ENCODE measurements at places on chromosomes 2 and 18.

- no peak for DNase-seq
These were observed 211.0 kb downstream of the NEDD4L start for GRCh38 chr18:58254873-58255511.

GRCh38 chr2:219987830-219988229, 360.4 kb downstream of the SLC4A3 start:
- DNase-seq = peak; percentile 46

DNA sequence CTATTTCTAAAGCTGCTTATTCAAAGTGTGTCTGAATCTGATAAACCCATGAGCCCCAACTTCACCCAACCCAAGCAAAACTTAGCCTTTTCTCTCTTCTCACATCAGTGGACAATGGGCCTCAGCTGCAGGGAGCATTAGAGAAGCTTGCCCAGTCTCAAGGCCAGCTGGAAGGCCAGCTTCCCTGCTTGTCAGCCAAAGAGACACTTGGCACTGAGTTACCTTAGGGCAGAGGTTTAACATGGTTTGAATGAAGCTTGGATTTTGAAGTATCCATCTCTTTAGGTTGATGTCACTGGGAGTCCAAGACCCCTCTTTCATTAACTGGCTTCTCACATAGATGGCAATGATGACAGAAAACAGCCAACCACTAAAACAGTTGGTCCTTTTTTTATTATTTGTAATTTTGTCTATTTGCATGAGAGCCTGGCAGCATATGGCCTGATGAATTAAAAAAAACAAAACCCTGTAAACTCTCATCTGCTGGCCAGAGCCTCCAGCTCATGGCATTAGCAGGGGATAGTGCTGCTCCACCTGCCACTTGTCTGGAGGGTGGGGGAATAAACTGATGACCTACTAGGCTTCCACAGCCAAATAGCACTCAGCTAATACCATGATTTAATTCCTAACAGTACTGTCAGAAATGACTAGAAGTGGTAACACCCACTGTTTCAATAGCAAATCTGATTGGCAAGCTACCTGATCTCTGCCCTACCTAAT, 137.0 kb downstream of the UBE2E3 start:
- no peak for DNase-seq

DNA sequence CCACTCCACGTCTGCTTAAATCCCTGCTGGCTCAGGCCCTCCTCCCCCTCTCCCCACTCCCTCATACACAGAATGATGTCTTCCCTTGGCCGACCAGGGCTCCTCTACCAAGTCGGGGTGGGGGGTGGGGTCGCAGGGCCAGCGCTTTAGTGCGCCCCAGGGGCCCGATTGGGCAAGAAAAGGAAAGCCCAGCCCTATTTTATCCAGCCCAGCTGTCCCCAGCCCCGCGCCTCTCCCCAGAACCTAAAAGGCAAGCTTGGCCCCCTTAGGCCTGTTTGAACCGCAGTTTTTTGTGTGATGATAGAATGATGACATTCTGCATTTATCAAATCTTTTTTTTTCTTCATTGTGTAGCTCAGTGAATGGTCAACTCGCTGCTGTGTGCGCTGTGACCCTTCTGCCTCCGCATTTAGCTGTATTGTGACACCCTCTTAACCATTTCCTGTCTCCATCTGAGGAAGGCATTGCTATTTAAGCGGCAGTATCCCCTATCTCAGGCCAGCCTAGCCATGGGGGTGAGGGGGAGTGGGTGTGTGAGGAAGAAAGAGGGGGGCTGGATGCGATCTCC, 231.4 kb downstream of the HAUS1 start:
- no peak for DNase-seq

GRCh38 chr2:121735518-121736074, 1.1 kb downstream of the NIFK start:
- peak; percentile 37 for DNase-seq

GRCh38 chr2:11370377-11371091, 26.1 kb upstream of the ROCK2 start:
- DNase-seq = no peak

- DNase-seq = no peak
These were observed 100.3 kb downstream of the MCFD2 start for GRCh38 chr2:46815121-46815802.

GRCh38 chr2:97774425-97774824, 61.0 kb downstream of the ZAP70 start:
- DNase-seq = peak; percentile 46

GRCh38 chr2:214649440-214650205, 159.9 kb downstream of the BARD1 start:
- DNase-seq = no peak

- DNase-seq = peak; percentile 43
These were observed 185.1 kb downstream of the MYO5B start for GRCh38 chr18:50009773-50010335.

DNA sequence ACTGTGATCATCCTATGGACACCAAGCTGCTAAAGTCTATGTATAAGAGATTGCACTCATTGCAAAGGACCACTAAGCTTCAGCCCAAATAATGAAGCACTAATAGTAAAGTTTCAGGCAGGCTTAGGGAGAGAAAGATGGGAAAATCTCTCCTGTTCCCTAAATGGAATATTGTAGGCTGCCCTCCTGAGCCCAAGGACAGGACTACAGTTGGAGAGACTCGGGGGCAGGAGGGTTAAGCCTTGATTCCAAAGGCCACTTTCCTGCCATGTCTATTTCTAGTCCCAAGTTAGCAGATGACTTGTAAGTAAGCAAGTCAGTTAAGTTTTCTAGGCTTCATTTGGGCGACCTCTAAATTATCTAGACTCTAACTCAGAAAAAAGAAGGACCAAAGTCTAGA, 9.0 kb downstream of the TMEM247 start:
- no peak for DNase-seq

GRCh38 chr2:78541451-78542267, 483.8 kb upstream of the REG3G start:
- DNase-seq = no peak

GRCh38 chr2:174630107-174630506, 32.5 kb upstream of the WIPF1 start:
- no peak for DNase-seq

DNA sequence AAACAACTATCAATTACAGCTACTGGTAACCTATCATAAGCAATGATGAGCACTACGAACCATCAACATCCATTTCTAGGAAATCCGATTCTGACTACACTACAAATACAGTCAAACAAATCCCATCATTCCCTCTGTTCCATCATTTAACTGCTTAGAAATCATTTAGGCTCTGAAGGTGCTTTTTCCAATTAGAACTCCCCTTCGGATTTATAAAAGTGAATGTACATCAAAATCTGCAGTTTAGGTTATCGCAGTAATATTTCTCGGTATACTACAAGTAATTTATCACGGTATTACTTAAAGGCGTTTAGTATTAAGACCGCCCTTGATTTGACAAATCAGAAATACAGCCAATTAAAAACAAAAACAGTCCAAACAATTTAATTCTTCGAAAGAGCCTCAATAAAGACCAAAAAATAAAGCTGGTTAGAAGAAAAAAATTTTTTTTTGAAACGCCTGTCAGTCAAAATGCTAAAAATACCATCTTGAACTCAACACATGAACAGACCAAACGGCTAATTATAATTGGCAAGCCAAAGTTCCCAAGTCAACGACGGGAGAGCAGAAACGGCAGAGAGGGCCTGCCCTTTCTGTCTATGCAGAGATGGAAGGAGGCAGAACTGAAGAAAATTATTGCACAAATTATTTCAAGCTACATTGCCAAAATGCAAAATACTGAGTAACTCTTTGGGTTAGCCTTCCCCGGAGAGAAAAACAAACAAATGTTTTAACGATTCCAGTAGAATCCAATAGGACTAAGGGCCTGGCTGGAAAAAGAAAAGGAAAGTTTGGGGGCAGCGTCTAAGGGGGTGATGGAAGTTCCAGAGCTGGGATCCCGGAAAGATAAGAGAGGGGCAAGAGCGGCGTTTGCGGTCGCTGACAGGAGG, 1.2 kb downstream of the VPS54 start:
- DNase-seq = peak; percentile 43

- DNase-seq = no peak
These were observed 93.0 kb upstream of the CHST9 start for GRCh38 chr18:27278131-27278530.

GRCh38 chr18:74631623-74632350, 34.1 kb downstream of the ZNF407 start:
- no peak for DNase-seq

DNA sequence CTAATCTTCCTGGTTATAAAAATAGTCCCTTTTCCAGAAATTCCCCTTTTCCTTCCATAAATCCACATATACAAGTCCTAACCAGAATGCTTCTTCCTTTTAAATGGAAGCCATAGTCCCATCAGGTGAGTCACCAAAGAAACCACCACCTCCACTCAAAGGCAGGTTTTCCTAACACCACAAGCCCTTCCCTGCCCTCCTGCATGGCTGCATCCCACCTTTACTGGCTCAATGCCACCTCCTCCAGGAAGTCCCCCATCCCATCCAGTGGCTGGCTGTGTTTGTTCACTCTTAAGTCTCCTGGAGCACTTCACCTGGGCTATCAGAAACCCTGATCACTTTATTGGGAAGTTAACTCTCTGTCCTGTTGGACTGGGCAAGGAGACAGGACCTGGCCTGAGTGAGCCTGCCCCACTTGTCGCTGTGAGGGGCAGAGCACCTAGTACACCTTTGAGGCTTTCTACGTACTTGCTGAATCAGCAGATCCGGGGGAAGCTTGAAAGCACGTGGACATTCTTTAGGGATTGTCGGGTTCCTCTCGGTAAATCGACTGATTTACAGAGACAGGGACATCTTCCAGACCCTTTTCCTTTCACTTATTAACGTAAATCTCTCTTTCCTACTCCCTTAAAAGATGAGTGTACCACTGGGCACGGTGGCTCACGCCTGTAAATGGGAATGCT, 71.0 kb downstream of the NGEF start:
- DNase-seq = no peak

DNA sequence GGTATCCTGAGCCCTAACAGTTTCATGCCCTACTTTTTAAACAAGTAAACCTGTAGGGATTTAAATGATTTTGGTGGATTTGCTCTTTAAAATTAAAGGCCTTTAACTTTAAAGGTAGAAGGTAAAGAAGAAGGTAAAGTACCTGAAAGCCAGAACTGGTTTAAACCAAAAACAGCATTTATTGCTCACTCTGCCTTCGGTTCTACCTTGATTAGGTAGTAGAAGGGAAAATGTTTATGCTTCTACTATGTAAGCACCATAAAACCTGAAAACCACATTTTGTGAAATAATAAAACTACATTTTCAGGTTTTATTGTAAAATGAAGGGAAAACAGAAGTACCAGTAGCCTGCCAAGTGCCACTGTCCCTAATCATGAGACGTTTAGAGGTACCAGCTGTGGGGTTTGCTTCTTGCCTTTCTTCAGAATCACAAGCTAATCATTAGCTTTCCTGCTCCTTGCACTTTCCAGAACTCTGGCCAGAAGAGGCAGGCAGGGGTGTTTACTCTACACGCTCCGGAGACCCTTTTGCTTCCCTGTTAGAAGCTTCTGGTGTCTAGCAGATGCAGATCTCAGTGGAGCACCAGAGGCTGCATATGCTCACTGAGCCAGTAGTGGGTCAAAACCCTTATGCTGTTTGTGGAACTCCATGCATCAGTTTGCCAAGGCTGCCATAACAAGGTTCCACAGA, 33.3 kb downstream of the RPIA start:
- DNase-seq = no peak

Data from ACHN (cell line).